ENCODE measurements at places on chromosomes 2 and 18.

DNA sequence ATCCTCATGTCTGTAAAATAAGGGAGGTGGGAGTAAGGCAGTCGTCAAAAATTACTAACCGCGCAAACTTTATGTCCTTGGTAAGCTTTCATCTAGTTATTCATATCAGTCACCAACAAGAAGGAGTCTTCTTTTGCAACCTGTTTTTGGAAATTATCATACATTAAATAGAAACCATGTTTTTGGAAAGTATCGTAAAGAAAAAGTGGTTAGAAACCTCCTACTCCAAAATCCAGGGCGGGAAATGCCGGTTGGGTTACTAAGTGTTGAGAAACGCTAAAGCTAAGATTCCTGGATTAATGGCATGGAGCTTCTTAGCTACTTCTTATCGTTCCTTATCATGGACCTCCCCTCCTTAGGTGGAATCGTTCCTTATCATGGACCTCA lies 778 bp downstream of the BBS5 start:
- no peak for DNase-seq

DNA sequence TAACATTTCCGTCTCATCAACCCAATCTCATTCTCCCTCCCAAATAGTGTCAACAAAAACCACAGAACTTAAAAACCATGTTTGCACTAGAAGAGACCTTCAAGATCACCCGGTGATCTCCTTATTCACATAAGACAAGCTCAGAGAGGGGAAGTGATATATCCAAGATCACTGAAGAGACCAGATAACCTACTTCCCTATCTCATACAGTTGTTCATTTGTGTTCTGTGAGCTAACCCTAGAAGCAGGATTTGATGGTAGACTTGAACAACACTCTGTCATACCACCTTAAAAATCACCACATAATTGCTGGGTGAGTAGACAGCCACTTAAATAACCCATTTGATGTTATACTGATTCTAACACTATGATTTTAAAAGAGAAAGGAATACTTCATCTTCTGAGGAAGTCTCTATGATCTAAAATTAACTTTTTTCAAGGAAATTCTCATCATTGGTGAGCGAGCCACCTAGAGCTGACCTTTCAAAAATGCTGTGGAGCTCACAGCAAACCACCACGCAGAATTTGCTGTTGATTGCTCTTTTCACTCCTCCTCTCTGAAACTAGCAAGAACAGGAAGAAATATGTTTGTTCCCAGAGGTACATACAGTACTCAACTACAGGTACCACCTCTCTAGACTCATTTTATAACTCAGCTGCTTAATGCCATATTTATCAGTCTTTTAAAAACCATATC lies 15.1 kb downstream of the AAK1 start:
- no peak for DNase-seq

DNA sequence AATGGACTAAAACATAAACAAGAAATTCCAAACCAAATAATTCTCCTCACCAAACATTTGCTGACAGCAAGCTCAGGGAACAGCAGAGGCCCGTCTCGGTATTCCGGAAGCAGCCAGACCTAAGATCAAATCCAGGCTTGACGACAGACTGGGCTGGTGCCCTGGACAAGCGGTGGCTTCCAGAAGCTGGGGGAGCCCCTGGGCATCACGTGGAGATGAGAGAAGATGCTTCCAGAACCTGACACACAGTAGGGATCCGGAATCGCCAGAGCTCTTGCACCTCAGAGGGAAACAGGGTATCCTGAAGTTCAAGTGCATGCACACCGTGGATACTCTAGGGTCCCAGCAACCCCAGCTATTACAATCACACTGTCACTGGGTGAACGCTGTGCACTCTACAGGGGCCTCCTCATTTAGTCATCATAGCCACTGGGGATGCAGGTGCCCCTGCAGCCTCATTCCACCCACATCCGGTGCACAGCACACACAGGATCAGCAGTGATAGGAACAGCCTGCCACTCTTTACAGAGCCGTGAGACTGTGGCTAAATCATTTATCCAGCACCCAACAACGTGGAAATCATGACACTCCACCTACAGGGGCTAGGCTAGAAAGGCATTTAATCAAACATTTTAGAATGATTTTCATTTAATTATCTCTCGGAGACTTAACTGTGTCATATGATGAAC lies 102.6 kb downstream of the HDAC4 start:
- DNase-seq: peak; percentile 39

GRCh38 chr2:59567151-59567550 lies 986.3 kb downstream of the BCL11A start:
- no peak for DNase-seq

- no peak for DNase-seq
These were observed 293.6 kb upstream of the THUMPD2 start for GRCh38 chr2:40072442-40073232.

- no peak for DNase-seq
These were observed 200.7 kb downstream of the BCL11A start for GRCh38 chr2:60352491-60353405.
